ENCODE measurements at places on chromosomes 2 and 18.

GRCh38 chr2:23589739-23590138, 204.8 kb downstream of the KLHL29 start:
- no peak for DNase-seq

GRCh38 chr2:66515743-66516142, 80.8 kb downstream of the MEIS1 start:
- DNase-seq, result no peak

GRCh38 chr2:176997074-176997791, 215.4 kb upstream of the HNRNPA3 start:
- no peak for DNase-seq

- no peak for DNase-seq
These were observed 51.8 kb downstream of the LIMS1 start for GRCh38 chr2:108586116-108586515.

GRCh38 chr2:118774458-118775133, 72.9 kb downstream of the EN1 start:
- no peak for DNase-seq

GRCh38 chr2:16716024-16716423, 50.4 kb upstream of the CYRIA start:
- DNase-seq, result no peak

All from stimulated activated CD8-positive, alpha-beta memory T cell treated with anti-CD3 and anti-CD28 coated beads, Interleukin-12 subunit alpha, Interleukin-12 subunit beta, amount 100 ng/mL, for 4 hours (primary cell).